Transverse colon (tissue), 4 donors: ENCODE measurements at places on chromosomes 5 and 9.

GRCh38 chr5:132283423-132284043 is 10.7 kb upstream of the SLC22A4 start:
- DNase-seq: no peak

DNA sequence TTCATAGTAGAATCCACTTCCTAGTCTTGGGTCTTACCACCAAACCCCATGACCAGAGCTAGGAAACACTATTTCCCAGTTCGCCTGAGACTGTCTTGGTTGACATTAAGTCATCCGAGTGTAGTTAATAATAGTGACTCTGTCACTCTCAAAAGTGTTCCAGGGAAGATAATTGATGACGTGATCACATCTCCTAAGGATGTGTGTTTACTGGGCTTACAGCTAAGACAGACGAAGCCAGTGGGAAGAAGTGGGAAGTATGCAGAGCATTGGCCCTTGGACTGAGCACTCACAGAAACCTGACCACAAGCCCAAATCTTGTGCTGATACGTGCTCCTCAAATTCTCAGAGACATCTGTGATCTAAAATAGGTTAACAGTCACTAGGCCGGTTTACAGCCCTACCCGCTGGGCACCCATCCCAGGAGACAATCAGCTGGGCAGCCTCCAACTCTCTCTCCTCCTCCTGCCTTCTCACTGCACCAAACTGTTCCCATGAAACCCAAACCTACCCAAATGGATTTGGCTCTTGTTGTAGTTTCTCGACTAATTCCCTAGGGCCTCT is 316.6 kb downstream of the TLE1 start:
- DNase-seq: no peak

DNA sequence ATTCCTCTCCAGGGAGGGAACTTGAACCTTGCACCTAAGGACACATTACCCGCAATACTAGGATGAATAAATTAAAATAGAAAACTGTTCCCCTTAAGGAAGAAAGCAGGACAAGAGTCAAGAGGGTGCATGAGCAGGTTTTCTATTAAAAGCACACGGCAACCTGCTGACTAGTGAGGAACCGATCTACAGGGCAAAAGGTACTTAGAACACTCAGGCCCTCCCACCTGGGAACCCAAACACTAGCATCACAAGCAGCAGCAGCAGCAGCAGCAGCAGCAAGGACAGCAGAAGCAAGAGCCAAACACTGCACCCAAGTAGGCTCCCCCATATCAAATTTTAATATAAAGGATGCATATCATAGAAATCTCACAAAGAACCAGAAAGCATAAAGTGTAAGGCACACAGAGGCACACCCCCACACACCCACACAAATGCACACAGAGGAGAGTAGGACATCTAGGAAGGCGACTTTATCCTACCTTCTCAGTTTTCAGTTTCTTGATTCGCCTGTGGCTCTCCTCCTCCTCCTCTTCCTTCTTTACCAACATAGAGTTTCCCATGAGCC is 2.8 kb downstream of the ZNF608 start:
- DNase-seq: peak; percentile 59

DNA sequence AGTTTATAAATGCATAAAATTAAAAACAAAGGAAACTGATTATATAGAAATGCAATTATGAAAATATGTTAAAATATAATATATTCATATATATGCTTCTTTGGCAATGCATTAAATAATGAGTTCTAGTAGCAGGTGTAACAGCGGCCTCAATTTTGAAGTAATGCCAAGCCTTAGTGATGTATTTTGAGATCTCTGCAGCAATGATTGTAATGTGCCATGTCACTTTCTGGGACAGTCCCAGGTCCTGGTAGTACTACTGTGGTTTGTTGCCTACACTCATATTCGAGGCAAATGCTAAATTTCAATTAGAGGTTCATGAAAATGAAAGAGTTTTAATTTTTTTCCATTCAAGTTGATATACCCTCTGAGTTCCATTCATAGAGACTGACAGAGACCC is 75.8 kb upstream of the ORM1 start:
- no peak for DNase-seq

DNA sequence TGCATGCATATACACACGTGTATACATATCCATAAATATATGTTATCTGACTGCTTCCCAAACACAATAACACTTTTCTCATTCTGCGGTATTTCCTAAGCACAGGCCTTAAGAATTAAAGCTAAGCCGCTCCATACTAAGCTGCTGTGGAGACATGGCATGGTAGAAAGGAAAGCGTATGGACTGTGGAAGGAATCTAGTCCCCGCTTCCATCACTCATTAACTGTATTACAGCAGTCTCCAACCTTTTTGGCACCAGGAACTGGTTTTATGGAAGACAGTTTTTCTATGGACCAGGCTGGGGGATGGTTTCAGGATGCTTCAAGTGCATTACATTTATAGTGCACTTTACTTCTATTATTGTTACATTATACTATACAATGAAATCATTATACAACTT is 11.3 kb downstream of the CDKL3 start:
- DNase-seq: no peak

GRCh38 chr5:89396278-89396954 is 513.4 kb upstream of the MEF2C start:
- DNase-seq: no peak

- DNase-seq: no peak
These were observed 4.3 kb downstream of the RASGRF2 start for GRCh38 chr5:80964491-80964890.

DNA sequence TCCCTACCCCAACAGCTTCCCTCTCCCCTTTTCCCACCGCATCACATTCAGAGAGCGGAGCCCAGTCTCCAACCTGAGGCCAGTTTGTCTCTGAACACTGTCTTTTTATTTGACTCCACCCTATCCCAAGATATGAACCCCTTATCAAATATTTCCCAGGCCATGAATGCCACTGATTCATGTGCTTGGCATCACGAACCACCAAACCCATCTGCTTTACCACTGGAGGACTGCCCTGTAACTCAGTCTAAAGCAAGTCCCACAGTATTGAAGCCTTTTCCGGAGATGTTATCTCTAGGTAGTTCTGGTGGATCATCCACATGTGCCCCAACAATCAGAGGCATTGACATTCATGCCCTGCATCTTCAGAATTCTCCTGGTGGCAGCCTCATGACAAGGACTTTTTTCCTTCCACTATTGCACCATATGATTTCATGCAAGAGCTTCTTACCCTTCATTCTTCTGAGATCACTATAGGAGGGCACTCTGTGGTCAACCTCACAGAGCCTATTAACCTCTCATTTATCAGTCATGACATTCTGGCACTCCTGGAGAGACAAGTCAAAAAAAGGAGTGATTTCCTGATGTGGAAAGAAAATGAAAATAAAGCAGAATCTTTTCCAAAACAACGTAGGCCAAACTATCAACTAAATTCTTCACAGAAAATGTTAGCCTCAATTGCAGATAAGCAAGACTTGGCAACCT is 12.3 kb upstream of the SPATA31D4 start:
- no peak for DNase-seq

DNA sequence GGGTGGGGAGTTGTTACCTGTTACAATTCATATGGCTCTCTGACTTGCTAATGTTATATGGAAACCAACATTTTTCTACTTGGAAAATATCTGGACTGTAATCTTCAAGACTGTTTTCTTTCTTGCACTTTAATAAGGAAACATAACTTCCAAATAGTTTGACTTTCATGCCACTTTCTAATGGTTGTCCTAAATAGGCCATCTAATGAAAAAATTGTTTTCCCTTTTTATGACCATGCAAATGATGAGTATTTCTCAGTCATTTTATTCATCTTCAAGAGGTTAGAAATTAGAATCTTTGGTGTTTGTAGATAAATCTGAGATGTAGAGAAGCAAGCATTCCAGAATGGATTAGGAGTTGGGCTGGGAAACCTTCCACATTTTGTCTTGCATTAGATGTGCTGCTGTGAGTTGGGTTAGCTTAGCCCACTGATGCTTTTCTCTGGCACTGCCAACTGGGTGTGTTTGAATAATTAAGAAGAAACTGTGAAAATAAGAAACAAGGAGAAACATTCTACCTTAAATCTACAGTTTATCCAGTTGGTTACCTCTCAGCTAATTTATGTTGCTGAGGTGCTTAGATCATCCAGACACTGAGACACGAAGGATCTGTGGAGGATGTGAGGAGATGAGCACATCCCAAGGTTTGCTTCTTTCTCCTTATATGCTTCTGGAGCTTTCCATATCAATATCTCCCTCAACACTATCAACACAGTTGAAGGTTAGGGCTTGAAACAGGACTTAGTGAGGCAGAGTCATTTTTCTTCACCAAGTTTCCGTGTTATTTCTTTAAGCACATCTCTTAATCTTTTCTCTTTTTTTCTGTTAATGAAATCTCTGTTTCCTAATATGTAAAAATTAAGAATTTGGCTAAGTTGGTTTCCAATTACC is 2.7 kb downstream of the RASGRF2 start:
- no peak for DNase-seq

DNA sequence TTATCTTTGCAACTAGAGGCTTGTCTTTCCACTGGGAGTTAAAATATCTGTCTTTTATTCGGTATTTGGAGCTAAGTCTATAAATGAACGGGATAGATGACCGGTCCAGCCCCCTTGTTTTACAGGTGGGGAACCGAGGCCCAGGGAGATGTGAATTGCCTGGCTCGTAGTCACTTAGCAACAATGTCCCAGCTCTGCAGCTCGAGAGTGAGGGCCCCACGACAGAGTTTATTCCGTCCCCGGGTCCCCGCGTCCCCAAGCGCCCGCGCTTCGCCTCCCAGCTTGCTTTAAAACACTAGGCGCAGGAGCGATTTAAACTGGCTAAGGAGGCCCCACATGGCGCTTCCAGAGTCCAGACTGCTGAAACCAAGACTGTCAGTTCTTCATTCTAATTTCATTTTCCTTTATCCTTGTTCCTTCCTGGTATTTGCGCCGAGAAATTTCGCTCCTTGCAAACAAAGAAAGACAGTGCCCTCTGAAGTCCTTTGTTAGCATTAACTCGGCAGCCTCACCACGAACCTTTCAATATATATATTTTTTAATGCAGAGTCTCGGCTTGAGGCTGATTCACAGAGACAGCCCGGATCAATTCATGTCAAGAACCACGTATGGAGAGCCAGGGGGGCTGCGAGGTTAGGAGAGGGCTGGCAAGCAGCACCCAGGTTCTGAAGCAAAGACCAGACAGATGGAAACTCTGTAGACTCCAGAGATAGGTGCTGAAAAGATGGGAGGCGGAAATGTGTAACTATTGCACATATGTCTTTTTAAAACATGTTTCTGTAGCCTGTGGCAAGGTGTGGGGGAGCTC is 1.4 kb upstream of the ENC1 start:
- DNase-seq: peak; percentile 52

- DNase-seq: no peak
These were observed 1065.4 kb downstream of the TAF11L14 start for GRCh38 chr5:18699681-18700080.

DNA sequence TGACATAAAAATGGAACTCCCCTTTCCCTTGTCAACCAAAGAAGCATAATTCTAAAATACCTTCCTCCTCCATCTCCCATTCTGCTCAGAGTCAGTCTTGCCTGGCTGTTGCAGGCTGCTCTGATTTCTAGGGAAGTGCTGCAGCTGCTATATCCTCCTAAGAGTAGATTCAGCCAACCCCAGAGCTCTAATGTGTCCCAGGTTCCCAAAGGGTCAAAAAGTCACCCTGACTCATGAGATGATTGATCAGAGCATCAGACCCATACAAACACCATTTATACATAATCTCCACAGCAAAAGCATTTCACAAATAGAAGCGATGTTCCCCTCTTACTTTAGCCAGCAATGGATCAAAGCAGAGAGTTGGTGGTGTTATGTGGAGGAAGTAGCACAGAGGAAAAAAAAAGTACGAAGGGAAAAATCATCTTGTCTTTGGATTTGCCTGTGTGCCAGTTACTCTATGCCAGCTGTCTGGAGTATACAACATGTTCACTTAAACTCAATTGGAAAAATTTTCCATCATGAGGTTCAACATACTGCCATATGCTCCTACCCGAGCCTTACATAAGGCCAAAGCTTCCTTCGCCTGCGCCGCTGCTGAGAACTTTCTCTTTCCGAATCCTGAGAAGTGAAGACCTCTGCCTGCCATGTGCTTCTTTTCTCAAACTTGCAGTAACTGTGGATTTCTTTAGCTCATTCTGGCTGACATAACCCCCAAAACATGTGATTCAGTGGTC is 258.0 kb downstream of the TLE4 start:
- DNase-seq: no peak

- DNase-seq: peak; percentile 78
These were observed 22.6 kb upstream of the RAPGEF1 start for GRCh38 chr9:131762356-131762932.

DNA sequence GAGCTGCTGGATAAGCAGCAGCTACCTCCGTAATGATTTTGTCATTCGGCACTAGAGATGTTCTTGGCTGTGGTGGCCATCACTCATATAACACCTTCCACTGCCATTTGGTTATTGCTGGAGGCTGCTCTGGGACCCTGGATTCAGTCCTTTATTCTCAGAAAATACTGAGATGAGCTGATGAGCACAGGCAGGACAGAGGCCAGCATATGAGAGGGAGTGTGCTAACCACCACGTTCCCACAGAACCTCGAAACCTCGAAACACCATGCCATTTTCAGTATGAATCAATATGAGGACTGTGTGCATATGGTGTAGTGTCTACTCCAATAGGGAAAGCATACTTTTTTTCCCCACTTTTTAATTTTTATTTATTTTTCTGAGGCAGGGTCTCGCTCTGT is 56.6 kb downstream of the ADAM19 start:
- no peak for DNase-seq

- DNase-seq: no peak
These were observed 10.6 kb upstream of the TMEM38B start for GRCh38 chr9:105683688-105684275.

- no peak for DNase-seq
These were observed 126.5 kb upstream of the PAPPA start for GRCh38 chr9:116027096-116027495.

GRCh38 chr9:134783699-134784039 is 96.9 kb upstream of the FCN2 start:
- no peak for DNase-seq

DNA sequence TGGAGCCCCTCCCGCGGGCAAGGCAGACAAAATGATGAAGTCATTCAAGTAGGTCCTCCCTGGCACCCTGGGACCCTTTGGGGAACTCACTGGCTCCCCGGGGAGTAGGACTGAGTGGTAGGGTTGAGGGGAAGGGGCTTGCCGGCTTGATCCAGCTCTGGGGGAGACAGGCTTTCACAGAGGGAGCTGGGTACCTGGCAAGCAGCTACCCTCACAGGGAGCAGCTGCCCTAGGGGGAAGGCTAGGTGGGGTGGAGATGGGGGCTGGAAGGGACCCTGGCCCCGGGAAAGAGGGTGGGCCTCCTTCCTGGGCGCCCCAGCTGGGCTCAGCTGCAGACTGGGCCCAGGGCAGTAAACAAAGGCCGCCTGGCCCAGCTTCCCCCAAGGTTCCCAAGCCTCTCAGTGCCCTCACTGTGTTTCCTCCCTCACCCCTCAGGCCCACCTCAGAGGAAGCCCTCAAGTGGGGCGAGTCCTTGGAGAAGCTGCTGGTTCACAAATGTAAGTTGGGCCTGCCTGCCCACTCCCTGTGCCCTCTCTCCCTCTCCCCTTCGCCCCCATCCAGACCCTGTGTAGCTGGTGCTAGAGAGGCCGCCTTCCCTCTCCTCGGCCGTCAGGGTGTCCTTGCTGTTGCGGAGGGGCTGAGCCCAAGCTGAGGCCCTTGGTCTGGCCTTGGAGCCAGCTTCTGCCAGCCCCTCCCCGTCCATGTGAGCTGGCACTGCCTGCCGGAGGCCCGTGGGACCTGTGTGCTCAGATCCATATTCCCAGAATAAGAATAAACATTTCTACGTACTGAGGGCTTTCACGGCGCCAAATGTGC is 131.2 kb downstream of the RGS3 start:
- DNase-seq: no peak

GRCh38 chr5:14768508-14769365 is 102.8 kb downstream of the ANKH start:
- DNase-seq: no peak

- DNase-seq: no peak
These were observed 165.1 kb downstream of the RNF180 start for GRCh38 chr5:64330728-64331231.
